Uterine smooth muscle cell (primary cell): ENCODE measurements at places on chromosomes 11 and 22. TPM values are rescaled to one million over a fixed set of nuclear protein-coding genes. Genes with fewer than 3 reads are reported as not detected.

KRTAP5-7 gene
- 0.11 TPM in 1 of 2 replicates, not detected in the other for total RNA-seq

ISX gene
- total RNA-seq: not detected in 2 replicates

LUZP2 gene
- under 0.01 and 0.11 TPM in 2 replicates for total RNA-seq

PAX6 gene
- not detected in 2 replicates for total RNA-seq

RELT gene
- 3.1 and 4.9 TPM in 2 replicates for total RNA-seq

NOX4 gene
- 4.0 and 6.7 TPM in 2 replicates for total RNA-seq

XKR3 gene
- total RNA-seq: not detected in 2 replicates

MFRP gene
- total RNA-seq: not detected in 2 replicates

RIMBP3B gene
- 0.11 TPM in 1 of 2 replicates, not detected in the other for total RNA-seq

CCDC34 gene
- total RNA-seq: 4.7 and 12.2 TPM in 2 replicates

ALDH3B2 gene
- not detected in 2 replicates for total RNA-seq

PRG3 gene
- total RNA-seq: not detected in 2 replicates

TRMT2A gene
- 45.2 and 45.3 TPM in 2 replicates for total RNA-seq

OSBP2 gene
- 4.0 and 6.2 TPM in 2 replicates for total RNA-seq

OR8D4 gene
- total RNA-seq: not detected in 2 replicates

YAP1 gene
- 158 and 240 TPM in 2 replicates for total RNA-seq

CXCR5 gene
- total RNA-seq: not detected in 2 replicates
